SJSA1 (cell line): ENCODE measurements at places on chromosomes 5 and 9. TPM values are rescaled to one million over a fixed set of nuclear protein-coding genes. Genes with fewer than 3 reads are reported as not detected.

Gene SMIM33
- total RNA-seq = not detected in 2 replicates

DNA sequence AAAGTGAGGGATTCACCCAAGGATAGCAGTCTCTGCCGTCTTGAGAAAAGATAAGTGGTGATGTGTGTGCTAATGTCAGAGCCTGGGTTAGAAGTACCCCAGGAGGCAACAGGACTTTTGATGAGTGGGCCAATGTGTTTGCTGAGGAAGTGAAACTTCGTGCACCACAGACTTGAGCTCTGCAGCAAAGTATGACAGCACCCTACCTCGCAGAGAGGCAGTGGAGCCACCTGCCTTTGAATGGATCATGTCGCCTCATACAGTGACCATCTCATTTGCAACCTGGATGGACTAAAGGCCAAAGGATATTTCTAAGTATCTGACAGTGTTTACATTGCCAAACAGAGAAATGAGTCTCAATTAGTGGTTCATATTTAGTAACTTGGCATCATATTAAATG is 593.9 kb upstream of the GRAMD2B start:
- no peaks in the 10 kb centered on the region for H3K27me3 ChIP-seq
- no peak overlapping the region for H3K27ac ChIP-seq
- DNase-seq = no peak
- H3K4me1 ChIP-seq = no peaks in the 10 kb centered on the region

Gene TMEM252
- not detected in 2 replicates for total RNA-seq

Gene OR1Q1
- not detected in 2 replicates for total RNA-seq

DNA sequence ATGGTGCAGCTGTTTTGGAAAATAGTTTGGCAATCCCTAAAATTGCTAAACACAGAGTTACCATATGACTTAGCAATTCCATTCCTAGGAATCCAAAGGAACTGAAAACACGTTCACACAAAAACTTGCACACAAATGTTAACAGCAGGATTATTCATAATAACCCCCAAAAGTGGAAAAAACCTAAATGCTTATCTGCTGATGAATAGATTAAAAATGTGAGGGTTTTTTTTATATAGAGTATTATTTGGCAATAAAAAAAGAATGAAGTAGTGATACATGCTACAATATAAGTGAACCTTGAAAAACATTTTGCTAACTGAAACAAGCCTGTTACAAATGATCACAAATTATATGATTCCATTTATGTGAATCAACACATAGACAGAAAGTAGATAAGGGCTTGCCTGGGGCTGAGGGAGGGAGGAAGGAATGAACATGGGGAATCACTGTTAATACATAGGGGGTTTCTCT is 45.1 kb upstream of the TRIO start:
- no peak overlapping the region for H3K27ac ChIP-seq
- peaks cover 9% of the 10 kb centered on the region; the same call in 1 of the 2 replicates for H3K4me1 ChIP-seq
- DNase-seq = no peak
- H3K27me3 ChIP-seq = no peaks in the 10 kb centered on the region
- no peaks in the 10 kb centered on the region for H3K36me3 ChIP-seq

GRCh38 chr5:177403792-177404640 is 3.6 kb upstream of the PFN3 start:
- H3K27ac ChIP-seq = no peak overlapping the region
- H3K27me3 ChIP-seq = peaks cover 40% of the 10 kb centered on the region
- peak overlapping the region; percentile 42 for H3K4me3 ChIP-seq
- DNase-seq = peak; percentile 91

Gene LIX1
- not detected in 2 replicates for total RNA-seq

- no peak for DNase-seq
- no peaks in the 10 kb centered on the region for H3K36me3 ChIP-seq
- H3K27ac ChIP-seq = no peak overlapping the region
- no peaks in the 10 kb centered on the region for H3K4me1 ChIP-seq
- no peak overlapping the region for H3K4me3 ChIP-seq
Measured at GRCh38 chr5:118236108-118236849, 752.1 kb downstream of the DTWD2 start.

DNA sequence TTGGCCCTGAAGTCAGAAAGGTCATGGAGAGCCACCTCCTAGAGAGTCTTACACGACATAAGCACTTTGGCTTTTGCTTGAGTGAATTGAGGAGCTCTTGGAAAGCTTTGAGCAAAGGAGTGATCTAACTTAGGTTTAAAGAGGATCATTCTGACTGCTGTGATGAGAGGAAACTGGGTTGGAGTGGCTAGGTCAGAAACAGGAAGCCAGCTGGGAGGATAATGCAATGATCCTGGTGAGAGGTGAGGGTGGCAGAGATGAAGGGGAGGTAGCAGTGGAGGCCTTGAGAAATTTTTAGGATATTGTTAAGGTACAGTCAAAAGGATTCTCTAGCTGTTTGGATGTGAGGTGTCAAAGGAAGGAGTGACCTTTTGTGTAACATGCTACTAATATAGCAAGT is 32.2 kb upstream of the ROPN1L start:
- H3K36me3 ChIP-seq = peaks cover 98% of the 10 kb centered on the region
- H3K4me1 ChIP-seq = no peaks in the 10 kb centered on the region
- no peaks in the 10 kb centered on the region for H3K27me3 ChIP-seq
- H3K27ac ChIP-seq = no peak overlapping the region
- DNase-seq = no peak

DNA sequence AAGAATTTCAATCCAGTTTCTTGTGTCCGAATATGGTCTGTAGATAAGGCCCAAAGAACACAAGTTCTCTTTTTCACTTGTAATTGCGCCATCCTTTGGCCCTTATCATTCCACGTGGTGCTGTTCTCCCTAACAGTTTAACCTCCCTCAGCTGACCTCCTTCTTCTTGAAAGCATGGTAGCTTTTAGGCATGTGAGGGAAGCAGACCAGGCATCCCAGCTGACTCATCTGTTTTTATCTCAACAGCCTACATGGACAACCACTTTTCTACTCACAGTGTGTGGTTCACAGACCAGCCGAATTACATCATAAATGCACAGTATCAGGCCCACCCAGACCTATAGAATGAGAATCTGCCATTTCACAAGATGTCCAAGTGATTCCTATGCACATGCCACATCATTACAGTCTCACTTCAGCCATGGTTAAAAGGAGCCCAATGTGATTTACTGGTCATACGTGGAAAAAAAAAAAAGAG is 26.9 kb upstream of the PLIN2 start:
- H3K27ac ChIP-seq = no peak overlapping the region
- H3K36me3 ChIP-seq = no peaks in the 10 kb centered on the region
- H3K4me1 ChIP-seq = no peaks in the 10 kb centered on the region
- no peaks in the 10 kb centered on the region for H3K27me3 ChIP-seq
- no peak overlapping the region for H3K4me3 ChIP-seq

Gene OTP
- total RNA-seq = not detected in 2 replicates

Gene LCN10
- total RNA-seq = not detected in 2 replicates

Gene ORM2
- not detected in 2 replicates for total RNA-seq

Gene PCDHGA7
- 0.82 and 0.91 TPM in 2 replicates for total RNA-seq

DNA sequence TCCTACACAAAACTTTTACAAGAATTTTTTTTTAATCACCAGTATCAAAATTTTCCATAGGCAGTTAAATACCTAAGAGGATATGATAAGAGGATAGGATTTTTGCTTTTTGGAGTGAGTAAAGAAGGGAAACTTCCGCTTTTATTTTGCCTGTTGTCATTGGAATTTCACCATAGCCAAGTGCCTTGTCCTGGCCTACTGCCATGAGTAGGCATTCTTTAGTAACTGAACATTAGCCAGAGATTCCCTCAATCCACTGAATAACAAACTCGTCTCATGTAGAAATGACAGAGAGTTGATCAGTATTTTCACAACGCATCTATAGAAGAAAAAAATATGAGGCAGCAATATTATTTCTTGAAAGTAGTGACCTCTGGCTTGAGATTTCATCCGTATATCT is 289.6 kb upstream of the ADAMTSL1 start:
- H3K27ac ChIP-seq = no peak overlapping the region
- H3K4me1 ChIP-seq = no peaks in the 10 kb centered on the region
- H3K27me3 ChIP-seq = no peaks in the 10 kb centered on the region
- no peak overlapping the region for H3K4me3 ChIP-seq

GRCh38 chr9:95225726-95226106 is 91.8 kb downstream of the FANCC start:
- no peak overlapping the region for H3K27ac ChIP-seq
- H3K4me1 ChIP-seq = no peaks in the 10 kb centered on the region
- no peaks in the 10 kb centered on the region for H3K36me3 ChIP-seq
- no peak for DNase-seq
- H3K27me3 ChIP-seq = no peaks in the 10 kb centered on the region

GRCh38 chr9:92278110-92278509 is 15.4 kb downstream of the IARS1 start:
- H3K4me3 ChIP-seq = no peak overlapping the region
- H3K27ac ChIP-seq = 0 out of 2 replicates have a peak overlapping the region, but pooled peaks have one; percentile 2
- H3K27me3 ChIP-seq = no peaks in the 10 kb centered on the region

Gene TUBB4B
- 229 and 232 TPM in 2 replicates for total RNA-seq

DNA sequence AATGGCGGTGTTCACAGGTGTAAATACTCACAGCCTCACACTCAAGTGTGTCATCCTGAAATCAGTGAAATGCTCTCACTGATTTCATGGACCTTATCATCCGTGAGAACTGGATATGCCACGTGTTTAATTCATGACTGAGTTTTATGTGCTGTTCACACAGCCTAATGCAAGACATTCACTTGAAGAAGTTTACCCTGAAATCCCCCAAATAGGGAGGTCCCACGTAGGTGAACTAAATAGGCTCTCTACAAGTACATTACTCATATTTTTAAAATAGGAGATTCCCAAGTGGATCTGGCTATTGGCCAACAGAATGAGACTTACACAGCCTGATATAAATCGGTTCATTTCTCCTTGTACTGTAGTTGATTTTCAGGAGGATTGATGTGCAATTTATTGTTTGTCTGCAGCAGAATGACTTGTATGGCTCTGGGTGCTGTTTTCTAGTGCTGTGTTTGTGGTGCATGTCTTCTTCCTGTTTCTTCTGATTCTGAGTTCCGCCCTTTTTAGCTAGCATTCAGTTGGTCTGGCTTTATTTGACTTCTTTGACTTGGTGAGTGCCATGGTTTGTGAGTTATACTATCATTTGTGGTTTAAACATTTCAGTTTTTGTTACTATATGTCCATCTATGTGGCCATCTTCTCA is 25.1 kb downstream of the TRIO start:
- H3K27me3 ChIP-seq = no peaks in the 10 kb centered on the region
- no peak overlapping the region for H3K4me3 ChIP-seq
- no peak overlapping the region for H3K27ac ChIP-seq
- H3K4me1 ChIP-seq = peaks cover 81% of the 10 kb centered on the region
- H3K36me3 ChIP-seq = peaks cover 15% of the 10 kb centered on the region

Gene MELK
- 24.7 and 43.9 TPM in 2 replicates for total RNA-seq

DNA sequence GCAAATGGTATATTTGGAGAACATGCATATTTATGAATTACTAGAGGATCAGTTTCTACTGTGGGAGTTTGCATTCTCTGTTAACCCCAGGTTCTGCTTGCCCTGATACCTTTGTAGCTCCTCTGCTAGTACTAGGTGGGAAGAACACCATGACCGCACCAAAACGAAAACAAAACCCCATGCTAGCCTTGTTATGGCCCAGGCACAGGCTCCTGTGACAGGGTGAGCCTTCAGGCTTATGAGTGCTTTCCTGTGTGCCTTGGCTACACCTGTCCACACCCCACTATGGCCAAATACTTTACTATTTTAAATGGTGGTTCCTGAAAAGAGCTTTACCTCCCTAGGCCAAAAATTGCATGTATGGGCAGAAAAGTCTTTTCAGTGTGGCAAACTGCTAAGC is 94.8 kb downstream of the PPIC start:
- no peaks in the 10 kb centered on the region for H3K27me3 ChIP-seq
- H3K27ac ChIP-seq = no peak overlapping the region
- H3K36me3 ChIP-seq = peaks cover 5% of the 10 kb centered on the region; the same call in 1 of the 2 replicates
- peaks cover 7% of the 10 kb centered on the region for H3K4me1 ChIP-seq

Gene OBP2B
- total RNA-seq = not detected in 2 replicates

DNA sequence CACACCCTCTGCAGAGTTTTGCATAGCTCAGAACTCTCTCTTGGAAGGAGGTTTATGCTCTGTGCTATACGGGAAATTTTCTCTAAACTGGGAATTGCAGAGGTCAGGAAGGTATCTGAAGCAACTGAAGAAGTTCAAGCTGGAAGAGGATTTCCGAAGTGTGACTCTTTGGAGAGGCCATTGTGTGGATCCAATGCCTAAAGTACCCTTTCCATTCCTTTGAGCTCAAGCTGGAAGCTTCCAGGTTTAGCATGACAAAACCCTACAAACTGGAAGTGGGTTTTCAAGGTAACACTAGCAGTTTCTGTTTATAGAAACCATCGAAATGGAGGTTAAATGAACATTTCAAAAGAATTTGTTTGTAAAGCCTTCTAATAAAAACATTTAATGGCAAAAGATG is 187.1 kb downstream of the CFAP90 start:
- no peak for DNase-seq
- H3K4me1 ChIP-seq = no peaks in the 10 kb centered on the region
- H3K27ac ChIP-seq = no peak overlapping the region
- H3K4me3 ChIP-seq = no peak overlapping the region
- no peaks in the 10 kb centered on the region for H3K36me3 ChIP-seq
- peaks cover 4% of the 10 kb centered on the region for H3K27me3 ChIP-seq

DNA sequence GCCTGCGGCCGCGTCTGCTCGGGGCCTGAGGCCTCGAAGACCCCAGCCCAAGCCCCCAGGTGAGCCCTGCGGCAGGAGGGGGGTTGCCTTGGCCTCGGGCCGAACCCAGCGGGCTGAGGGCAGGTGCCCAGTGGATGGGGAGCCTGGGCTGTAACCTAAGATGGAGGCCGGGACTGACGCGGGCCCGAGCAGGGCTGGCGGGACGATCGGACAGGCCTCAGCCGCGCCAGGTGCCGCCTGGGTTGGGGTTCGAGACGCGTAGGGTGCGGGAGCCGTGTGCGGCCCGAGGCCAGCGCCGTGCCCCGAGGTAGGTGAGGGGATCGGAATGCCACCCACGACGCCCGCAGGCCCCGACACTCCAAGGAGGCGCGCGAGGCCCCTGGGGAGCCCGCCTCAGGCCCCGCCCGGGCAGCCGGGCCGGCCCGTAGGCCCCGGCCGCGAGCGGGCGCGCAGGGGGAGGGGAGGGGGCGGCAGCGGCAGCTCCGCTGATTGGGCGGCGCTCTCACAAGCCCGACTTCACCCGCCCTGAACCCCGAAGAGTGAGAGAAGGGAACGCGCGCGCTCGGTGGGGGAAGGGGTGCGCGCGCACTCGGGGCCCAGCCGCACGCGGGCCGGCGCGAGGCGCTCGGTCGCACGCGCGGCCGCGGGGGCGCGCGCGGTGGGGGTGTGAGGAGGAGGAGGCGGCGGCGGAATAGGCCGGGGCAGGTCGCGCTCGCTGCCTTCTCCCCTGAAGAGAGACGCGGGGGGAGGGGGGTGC is at the start of gene NSD1:
Gene NSD1, plus strand, starts transcription at position 678 of the 757 bp plus-strand sequence. CDS start 1,331 bp downstream, outside the sequence.
- peak; percentile 73 for DNase-seq
- H3K4me1 ChIP-seq = peaks cover 49% of the 10 kb centered on the region
- H3K27ac ChIP-seq = peak within 1 kb of the TSS; percentile 28
- H3K4me3 ChIP-seq = peak within 1 kb of the TSS; percentile 68
